Activated CD4-positive, alpha-beta memory T cell treated with anti-CD3 and anti-CD28 coated beads, Interleukin-2, amount 10 ng/mL, durations not matched to agents 7 days and 5 days (primary cell): ENCODE measurements at places on chromosomes 6 and 20.
A peak's percentile ranks its signal among the peaks of the same experiment; 100 is the strongest.

- peak; percentile 51 for DNase-seq
Observed at GRCh38 chr20:19828232-19828631, 70.2 kb downstream of the RIN2 start.

DNA sequence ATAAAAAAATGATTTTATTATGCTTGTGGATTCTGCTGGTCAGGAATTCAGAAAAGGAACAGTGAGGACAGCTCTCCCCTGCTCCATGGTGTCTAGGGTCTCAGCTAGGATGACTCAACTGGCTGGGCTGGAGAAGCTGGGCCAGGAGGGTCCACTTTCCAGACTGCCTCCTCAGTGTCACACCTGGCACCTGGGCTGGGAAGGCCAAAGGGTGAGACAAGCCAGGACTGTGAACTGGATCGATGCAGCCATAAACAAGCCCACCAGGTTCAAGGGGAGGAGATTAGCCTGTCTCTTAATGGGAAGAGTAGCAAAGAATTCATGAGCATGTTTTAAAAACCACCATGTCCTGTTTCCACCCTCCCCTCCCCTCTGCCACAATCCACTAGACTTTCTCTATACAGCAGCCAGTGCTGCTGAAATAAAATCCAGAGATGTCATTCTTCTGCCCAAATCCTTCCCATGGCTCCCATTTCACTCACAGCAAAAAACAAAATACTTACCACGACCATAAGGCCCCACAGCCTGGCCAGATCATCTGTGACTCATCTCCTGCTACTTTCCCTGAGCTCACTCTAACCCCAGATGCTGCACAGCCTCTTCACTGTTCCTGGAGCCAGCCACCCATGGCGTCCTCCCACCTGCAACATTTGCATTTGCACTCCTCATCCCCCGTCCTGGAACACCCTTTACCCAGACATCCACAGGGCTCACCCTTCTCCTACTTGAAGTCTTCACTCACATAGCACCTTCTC is 13.8 kb downstream of the SPTLC3 start:
- DNase-seq: no peak

DNA sequence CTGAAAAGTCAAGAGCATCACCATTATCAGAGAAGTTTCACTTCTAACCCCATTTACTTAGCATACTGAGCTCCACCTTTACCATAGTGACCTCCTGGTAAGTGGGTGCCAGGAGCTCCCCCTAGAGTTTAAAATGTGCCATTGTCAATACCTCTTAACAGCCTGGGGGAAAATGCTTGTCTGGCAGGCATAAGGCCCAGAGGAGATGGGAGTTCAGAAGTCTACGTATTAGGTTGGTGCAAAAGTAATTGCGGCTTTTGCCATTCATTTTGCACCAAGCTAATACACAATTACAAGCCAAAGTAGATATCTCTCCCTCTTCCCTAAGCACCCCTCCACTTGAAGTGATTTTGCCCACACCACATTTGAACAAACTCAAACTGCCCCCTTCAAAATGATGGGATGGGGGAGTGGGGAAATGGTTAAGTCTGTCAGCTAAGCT is 919.0 kb downstream of the KIF16B start:
- DNase-seq: no peak

- no peak for DNase-seq
Observed at GRCh38 chr20:9031991-9032390, 36.9 kb upstream of the PLCB4 start.
